ENCODE measurements at places on chromosomes 1 and 21.

GRCh38 chr1:2448098-2448445, 28.0 kb upstream of the PLCH2 start:
- no peak for DNase-seq

GRCh38 chr1:178881950-178882349, 11.1 kb upstream of the ANGPTL1 start:
- no peak for DNase-seq

DNA sequence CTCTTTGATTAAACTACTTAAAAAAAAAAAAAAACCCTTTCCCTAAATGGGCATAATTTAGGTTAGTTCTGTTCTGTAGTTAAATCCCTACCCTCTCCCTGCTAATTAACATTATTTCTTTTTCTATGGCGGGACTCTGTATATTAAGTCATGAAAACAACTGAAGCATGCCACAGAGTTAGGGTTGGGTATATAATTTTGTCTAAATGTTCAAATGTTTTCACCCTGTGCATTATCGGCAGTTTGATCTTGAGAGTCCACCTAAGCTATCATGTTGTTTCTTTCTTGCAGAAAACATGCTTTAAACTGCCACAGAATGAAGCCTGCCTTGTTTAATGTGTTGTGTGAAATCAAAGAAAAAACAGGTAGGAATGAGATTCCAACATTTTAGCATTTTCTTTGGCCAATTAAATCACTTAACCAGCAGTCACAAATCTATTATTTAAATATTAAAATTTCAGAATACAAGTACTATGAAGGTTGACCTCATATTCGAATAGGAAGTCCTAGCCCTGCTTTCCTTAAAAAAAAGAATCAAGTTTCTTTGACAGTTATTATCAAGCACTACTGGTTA, 4.0 kb downstream of the PBX1 start:
- DNase-seq, result no peak

DNA sequence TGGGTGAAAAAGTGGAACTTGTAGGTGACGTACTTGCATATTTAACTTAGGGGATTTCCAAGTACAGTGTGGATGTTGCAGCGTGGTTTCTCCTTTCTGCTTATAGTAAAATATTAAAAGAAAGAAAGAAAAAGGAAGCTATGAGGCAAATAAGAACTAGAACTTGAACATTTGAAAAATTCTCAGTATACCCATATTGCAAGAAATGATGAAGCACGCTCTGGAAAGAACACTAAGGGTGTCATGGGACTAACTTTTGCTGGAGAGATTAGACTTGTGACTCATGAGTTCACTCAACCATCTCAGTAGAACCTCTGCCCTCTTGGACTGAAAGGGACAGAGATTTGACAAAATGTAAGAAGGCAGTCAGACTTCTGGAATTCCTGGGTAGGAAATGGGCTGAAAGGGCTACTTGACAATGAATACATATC, 704.5 kb upstream of the ADGRL4 start:
- no peak for DNase-seq

DNA sequence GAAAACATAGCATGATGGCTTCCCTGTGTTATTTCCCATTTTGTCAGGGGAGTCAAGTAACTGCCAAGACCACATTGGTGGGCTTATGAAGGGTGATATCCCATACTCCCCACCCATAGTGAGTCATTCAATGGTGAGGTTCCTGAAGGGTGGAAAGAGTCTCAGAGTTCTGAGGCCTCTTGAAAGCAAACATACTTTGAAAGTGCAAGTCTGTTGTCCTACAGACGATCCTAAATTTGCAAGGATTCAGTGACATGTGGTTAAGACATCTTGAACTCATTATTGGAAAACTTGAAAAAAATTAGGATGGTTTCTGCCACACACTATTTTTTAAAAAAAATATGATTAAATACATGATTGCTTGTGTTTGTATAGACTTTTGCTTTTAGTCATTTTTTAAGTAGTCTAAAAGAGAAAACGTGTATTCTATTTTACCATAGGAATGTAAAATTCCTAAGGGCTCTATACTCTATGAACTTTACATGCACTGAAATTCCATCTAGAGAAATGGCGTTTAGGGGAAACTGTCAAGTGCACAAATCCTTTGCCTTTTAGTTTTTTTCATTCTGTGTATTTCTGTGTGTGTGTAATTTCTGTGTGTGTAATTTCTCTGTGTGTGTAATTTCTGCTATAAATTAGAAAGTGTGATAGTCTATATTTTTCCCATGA, 225.5 kb upstream of the ADAMTS5 start:
- no peak for DNase-seq

GRCh38 chr1:206935491-206936067, 10.7 kb downstream of the PIGR start:
- DNase-seq, result peak; percentile 32

All from T-helper 2 cell treated with Interferon-gamma antibody and Interleukin-4, amounts not matched to agents 5 μg/mL and 100 μg/mL, for 36 hours (primary cell).